Fibroblast of skin of abdomen (primary cell): ENCODE measurements at places on chromosomes 16 and 17.
A peak's percentile ranks its signal among the peaks of the same experiment; 100 is the strongest.

DNA sequence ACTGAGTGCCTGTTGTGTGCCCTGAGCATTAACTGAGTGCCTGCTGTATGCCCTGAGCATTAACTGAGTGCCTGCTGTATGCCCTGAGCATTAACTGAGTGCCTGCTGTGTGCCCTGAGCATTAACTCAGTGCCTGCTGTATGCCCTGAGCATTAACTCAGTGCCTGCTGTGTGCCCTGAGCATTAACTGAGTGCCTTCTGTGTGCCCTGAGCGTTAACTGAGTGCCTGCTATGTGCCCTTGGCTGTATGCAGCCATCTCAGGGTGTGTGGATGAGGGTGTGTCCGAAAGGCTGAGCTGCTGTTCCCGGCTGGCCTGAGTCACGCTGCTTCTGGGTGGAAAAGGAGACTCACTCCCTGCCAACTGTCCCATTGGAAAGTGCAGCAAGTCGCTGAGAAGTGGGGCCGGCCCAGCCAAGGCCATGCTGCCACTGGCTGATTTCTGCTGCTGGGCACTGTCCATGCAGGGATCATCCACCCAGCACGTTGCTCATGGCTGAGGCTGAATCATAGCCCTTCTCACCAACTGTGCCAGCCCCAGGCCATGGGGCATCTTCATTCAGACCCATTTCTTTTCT, 113.8 kb downstream of the OR1D5 start:
- no peak for DNase-seq

DNA sequence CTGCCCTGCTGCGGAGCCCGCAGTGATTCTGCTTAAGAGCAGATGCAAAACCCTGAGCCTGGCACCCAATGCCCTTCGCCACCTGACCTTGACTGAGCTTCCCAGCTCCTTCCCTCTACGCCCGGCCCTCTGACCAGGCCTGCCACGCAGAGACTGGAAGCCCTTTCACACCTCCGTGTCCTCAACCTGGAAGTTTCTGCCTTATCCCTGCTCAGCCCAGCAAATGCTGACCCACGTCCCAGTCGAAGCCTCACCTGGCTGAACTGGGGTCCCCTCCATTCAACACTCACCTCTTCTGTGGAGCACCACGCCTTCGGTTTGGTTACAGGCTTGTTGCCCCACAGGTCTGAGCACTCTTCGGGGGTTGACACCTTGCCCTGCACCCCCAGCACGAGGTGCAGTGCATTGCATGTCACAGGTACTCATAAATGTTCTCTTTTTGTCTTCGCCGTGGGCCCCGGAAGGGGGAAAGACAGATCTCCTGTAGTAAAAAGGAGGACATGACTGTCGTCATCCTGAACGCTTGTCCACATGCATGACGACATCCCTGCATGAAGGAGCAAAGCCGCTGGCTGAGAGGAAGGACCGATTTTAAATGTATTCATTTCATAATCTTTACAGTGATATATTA, 153.6 kb upstream of the TNRC6C start:
- no peak for DNase-seq

DNA sequence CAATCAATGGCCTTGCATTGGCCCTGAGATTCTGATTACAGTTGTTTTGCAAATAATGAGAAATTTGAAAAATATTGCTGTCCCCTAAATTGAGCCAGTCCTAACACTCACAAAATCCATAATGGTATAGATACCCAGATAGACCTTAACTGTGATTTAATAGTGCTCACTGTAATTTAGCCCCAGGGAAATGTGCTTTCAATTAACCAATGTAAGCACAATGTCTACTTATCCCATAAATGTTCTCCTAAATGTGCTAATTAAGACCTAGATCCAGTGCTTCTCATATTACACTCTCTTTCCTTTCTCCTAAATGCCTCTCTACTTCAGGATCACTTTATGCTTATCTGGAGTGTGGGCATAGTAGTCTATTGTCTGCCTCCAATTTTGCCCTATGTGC, 417.8 kb upstream of the CCL2 start:
- DNase-seq, result no peak

DNA sequence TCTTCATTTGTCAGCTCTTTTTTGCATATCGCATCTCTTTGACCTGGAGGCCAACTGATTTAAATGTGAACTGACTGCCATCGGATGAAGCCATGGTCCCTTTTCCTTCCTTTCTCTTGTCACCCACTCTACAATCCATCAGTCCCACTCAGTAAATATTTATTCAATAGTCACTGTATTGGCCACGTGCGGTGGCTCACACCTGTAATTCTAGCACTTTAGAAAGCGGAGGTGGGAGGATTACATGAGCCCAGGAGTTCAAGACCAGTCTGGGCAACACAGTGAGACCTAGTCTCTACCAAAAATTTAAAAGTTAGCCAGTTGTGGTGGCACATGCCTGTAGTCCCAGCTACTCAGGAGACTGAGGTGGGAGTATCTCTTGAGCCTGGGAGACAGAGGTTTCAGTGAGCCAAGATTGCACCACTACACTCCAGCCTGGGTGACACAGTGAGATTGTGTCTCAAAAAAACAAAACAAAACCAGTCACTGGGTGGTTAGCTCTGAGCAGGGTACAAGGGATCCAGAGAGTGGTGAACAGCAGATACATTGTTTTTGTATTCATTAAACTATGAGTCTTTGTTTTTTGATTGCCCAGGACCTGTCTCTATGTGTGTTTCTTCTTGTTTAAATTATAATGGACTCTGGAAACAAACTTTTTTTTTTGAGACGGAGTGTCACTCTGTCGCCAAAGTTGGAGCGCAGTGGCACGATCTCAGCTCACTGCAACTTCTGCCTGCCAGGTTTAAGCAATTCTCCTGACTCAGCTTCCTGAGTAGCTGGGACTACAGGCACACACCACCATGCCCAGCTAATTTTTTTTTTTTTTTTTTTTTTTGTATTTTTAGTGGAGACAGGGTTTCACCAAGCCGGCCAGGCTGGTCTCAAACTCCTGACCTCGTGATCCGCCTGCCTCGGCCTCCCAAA, 6.9 kb downstream of the PHAF1 start:
- DNase-seq, result no peak

DNA sequence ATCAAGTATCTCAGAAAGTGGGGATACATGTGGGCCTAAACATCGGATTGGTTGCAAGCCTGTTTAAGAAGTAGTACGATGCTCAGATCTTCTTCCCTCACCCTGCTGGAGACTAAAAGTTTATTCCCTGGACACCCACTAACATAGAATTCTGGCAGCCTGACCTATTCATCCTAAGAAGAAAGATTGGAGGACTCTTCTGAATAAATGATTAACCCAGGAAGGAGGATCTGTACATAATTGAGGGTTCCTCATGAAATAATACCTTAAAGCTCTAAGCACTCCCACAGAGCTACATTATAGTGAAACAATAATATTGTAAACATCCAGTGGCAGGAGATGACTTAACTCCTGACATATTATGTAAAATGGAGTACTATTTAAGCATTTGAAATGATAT, 111.7 kb downstream of the NLK start:
- DNase-seq, result no peak

DNA sequence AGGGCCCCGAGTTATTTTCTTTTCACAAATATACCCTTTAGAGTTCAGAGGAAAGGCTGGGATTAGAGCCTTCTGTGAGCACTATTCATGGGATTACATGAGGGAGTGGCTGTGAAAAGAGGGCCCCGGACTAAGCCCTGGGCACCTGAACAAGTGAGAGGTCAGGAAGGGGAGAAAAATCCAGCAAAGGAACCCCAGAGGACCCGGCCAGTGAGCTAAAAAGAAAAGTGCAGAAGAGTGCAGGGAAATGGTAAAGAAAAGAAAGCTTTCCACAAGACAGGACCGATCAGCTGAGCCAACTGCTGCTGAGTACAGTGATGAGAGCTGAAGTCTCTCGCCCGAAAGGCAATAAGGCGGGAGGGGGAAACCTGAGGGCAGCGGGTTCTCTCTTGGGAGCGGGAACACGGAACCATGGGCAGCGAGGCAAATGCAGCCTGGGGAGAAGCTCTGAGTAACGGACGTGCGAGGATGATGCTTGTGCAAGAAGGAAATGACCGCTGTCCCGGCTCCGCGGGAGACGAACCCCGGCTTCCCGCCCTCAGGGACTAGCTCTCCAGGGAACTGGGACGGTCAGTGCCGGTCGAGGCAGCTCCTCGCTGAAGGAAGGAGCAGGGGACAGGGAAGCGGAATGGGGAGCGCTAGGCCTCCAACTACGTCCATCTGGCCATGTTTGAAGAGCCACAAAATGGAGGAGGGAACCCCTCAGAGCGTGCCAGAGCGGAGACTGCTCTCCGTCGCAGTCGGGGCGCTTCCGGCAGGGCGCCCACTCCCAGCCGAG, 665 bp upstream of the ALDH3A2 start:
- DNase-seq, result peak; percentile 64

DNA sequence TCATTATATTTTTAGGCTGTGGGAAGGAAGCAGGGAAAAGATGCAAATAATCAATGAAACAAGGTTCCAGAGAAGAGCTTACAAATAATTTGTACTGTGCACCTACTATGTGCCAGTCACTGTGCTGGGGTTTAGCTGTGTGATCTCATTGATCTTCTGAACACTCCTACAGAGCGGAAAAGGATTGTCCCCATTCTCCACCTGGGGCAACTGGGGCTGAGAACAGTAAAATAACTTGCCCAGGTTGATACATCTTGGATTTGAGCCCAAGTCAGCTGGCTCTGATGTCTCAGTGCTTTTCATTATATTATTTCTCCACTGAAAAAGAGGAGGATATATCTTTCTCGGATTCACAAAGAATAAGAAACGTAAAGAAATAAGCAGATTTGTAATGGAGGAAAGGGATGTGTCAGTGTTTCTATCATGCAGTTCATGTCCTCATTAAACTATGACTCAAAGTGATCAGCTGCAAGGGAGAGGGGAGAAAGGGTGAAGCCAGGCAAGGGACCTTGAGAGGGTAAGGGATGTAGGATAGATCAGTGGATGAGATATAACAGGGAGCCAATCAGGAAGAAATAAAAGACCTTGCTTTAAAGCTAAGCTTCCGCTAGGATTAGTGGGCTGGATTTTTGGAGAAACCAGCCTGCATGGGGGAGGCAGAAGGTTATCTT, 143.6 kb upstream of the NOL11 start:
- no peak for DNase-seq

GRCh38 chr16:19488213-19488640, 33.7 kb downstream of the GDE1 start:
- DNase-seq, result no peak

- no peak for DNase-seq
Measured at GRCh38 chr16:28104404-28104803, 40.9 kb upstream of the GSG1L start.

- peak; percentile 89 for DNase-seq
Measured at GRCh38 chr16:73068541-73069401, 20.8 kb upstream of the ZFHX3 start.

DNA sequence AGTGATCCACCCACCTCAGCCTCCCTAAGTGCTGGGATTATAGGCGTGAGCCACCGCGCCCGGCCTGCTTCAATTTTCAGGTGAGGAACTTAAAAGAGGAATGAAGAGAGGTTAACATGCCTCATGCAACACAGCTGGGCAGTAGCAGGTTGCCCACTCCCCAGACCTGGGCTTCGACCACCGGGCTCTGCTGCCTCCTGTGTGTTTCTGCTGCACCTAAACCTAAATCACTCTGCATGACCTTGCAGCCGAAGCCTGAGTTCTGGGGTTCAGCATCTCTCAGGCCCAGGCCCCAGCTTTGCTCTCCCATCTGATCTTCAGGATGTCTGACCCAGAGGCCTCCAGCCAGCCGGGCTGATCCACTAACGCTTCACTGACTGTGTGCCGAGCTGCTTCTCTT, 112.6 kb downstream of the OR1D5 start:
- no peak for DNase-seq

DNA sequence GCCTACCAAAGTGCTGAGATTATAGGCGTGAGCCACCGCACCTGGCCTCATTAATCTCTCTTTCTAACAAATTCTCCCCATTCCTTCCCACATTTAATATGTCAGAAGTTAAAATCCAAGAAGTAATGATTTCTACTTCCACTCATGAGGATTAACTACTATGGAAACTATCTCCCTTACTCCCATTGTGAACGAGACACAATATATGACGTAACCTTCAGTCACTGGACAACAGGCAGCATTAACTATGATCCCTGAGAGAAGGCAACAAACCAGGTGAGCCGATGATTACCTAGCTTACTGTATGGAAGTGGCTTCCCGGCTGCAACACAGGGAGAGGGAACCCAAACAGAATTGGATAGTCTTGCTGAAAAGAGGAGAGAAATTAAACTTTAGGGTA, 20.0 kb downstream of the GLG1 start:
- DNase-seq, result no peak

DNA sequence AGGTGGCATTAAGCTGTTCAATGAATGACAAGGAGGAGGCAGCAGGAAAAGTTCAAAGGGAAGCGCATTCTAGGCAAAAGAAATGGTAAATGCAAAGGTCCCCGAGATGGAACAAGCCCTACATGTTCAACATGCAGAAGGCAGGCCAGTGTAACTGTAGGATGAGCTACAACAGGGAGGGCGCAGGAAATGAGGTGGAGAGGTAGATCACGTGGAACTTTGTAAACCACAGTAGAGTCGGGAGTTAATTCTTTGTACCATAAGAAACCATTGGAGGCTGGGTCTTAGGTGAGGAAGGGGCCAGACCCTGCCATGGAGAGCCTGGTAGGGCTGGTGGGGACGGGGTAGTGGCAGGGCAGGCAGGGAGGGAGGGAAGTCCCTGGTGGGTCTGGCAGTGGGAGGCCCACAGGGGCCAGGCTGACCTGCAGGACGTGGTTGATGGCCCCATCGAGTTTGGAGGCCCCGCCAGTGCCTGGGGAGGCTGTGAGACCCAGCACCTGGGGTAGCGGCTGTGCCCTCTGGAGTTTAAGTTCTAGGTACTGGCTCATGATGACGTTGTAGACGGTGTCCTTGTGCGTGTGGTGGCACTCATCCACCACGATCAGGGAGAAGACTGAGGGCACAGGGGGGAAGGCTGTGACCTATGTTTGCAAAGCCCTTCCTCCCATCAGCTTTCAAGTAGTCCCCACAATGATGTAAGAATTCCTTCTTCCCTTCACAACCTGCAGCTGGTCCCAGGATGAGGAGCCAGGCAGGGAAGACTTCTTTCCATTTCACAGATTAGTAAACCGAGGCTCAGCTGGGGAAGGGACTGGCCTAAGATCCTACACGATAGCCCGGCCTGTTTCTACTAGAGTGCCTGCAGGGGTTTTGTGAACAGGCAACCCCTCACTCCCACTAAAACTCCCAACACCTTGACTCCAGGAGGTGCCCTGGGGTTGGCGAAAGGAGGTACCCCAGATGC, 1.9 kb downstream of the DHX58 start:
- DNase-seq, result no peak

GRCh38 chr17:55144518-55144917, 120.2 kb upstream of the HLF start:
- no peak for DNase-seq
